ENCODE measurements at places on chromosomes 3 and 15. TPM values are rescaled to one million over a fixed set of nuclear protein-coding genes. Genes with fewer than 3 reads are reported as not detected.

TRPC1 gene
- 5.6 TPM for total RNA-seq

TF gene
- total RNA-seq: 1.3 TPM

DNA sequence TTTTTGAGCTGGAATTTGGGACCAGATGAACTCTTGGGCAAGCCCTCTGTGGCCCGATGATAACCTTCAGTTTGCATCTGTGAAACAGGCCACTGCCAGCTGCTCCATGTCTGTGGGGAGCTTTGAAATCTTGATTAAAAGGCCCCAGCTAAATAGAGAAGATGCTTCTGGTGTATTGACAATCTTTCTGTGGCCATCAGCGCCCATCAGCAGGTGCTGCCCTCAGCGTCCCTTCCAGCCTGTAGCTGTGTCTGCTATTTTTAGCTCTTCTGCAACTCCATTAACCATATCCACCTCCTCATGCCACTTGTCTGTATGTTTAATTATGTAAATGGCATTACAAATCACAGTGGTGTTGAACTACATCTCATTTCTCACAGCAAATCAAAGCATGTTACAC lies 54.0 kb downstream of the CHCHD6 start:
- H3K4me3 ChIP-seq: no peak overlapping the region
- no peaks in the 10 kb centered on the region for H3K36me3 ChIP-seq
- H3K27me3 ChIP-seq: no peaks in the 10 kb centered on the region
- no peak for DNase-seq
- H3K4me1 ChIP-seq: peaks cover under 1% of the 10 kb centered on the region

GRCh38 chr15:76105911-76106310 lies 46.1 kb downstream of the TMEM266 start:
- H3K4me1 ChIP-seq: no peaks in the 10 kb centered on the region
- no peak overlapping the region for H3K27ac ChIP-seq
- no peaks in the 10 kb centered on the region for H3K36me3 ChIP-seq
- no peak overlapping the region for H3K4me3 ChIP-seq

DNA sequence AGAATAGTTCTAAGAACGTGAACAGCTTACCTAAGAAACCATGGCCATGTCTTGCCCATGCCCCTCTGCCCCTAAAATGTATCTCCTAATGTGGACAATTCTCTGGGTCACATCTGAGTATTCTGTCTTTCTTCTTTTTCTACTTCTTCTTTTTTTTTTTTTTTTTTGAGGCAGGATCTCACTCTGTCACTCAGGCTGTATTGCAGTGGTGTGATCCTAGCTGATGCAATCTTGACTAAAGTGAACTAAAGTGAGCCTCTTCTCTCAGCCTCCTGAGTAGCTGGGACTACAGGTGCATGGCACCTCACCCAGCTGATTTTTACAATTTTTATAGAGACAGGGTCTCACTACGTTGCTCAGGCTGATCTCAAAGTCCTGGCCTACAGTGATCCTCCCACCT lies 204.8 kb upstream of the ZPLD1 start:
- H3K4me1 ChIP-seq: no peaks in the 10 kb centered on the region
- no peaks in the 10 kb centered on the region for H3K27me3 ChIP-seq
- DNase-seq: no peak
- no peak overlapping the region for H3K4me3 ChIP-seq
- H3K36me3 ChIP-seq: no peaks in the 10 kb centered on the region

DNA sequence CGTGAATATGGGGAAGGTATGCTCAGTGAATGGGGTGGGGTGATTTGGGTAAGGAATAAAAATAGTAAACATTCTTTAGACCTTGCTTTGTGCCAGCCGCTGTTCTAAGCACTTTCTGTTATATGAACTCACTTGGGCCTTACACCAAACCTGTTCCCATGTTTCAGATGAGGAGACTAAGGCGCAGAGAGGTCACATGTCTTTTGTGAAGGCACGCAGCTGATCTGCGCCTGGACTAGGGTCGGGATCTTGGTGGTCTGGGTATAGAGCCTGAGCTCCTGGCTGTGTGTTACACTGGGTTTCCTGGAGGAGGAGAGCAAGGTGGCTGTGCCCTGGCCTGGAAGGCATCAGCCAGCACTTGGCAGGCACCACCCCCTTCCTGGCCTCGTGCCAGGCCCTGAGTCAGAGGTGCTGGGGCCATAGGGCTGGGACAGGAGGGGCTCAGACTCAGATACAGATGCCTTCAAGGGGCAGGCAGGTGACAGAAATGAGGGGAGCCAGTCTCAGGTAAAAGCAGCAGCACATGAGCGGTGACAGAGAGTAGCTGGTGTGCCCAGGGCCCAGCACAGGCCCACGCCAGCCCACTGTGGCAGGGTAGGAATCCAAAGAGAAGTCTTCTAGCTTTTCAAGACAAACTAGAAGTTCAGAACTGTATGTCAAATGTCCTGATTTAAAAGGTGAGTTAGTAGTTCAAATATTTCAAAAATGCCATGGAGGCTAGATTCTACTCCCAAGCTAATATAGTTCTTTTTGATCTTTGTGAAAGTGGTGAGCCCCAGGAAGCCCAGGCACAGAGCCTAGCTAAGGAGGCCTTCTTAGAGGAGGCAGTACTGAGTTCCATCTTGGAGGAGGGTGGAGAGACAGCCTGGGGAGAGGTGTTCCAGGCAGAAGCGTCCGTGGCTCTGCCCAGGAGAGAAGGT lies 83.1 kb downstream of the DNAJB8 start:
- DNase-seq: peak; percentile 88
- H3K36me3 ChIP-seq: no peaks in the 10 kb centered on the region
- no peak overlapping the region for H3K4me3 ChIP-seq

All from upper lobe of right lung (tissue), 1 donor.